ENCODE measurements at places on chromosomes 6 and 20.

- no peaks in the 10 kb centered on the region for H3K4me1 ChIP-seq
- no peaks in the 10 kb centered on the region for H3K36me3 ChIP-seq
- no peak overlapping the region for H3K4me3 ChIP-seq
- peaks cover 56% of the 10 kb centered on the region for H3K27me3 ChIP-seq
These were observed 249.7 kb upstream of the HS3ST5 start for GRCh38 chr6:114592506-114592905.

GRCh38 chr6:164007881-164008280 is 593.4 kb downstream of the QKI start:
- H3K4me1 ChIP-seq, result peaks cover 13% of the 10 kb centered on the region
- H3K36me3 ChIP-seq, result peaks cover 1% of the 10 kb centered on the region

DNA sequence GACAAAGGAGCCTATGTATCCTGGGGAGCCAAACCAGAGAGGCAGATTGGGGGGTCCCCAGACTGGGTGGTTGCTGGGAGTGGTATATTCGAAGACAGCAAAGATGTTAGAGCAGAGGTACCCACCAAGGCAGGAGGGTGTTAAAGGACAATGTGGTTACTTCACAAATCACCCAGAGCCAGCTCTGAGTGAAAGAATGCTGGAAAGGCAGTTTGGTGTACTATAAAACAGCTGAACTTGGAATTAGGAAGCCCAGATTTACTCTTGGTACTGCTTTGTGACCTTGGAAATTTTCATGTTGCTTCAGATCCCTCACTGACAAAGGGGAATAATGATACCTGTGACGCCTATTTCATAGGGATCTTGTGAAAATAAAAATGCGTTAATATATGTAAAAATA is 121.6 kb downstream of the CD164 start:
- H3K27me3 ChIP-seq, result no peaks in the 10 kb centered on the region
- H3K4me3 ChIP-seq, result no peak overlapping the region
- DNase-seq, result no peak

- peaks cover 9% of the 10 kb centered on the region for H3K4me1 ChIP-seq
- no peak overlapping the region for H3K27ac ChIP-seq
- H3K36me3 ChIP-seq, result no peaks in the 10 kb centered on the region
- DNase-seq, result no peak
- no peaks in the 10 kb centered on the region for H3K27me3 ChIP-seq
These were observed 9.1 kb downstream of the PNLDC1 start for GRCh38 chr6:159809149-159809548.

GRCh38 chr20:48329676-48330664 is 497.8 kb downstream of the PREX1 start:
- peak; percentile 23 for DNase-seq
- H3K4me3 ChIP-seq, result no peak overlapping the region
- H3K27ac ChIP-seq, result no peak overlapping the region
- H3K27me3 ChIP-seq, result peaks cover 96% of the 10 kb centered on the region

DNA sequence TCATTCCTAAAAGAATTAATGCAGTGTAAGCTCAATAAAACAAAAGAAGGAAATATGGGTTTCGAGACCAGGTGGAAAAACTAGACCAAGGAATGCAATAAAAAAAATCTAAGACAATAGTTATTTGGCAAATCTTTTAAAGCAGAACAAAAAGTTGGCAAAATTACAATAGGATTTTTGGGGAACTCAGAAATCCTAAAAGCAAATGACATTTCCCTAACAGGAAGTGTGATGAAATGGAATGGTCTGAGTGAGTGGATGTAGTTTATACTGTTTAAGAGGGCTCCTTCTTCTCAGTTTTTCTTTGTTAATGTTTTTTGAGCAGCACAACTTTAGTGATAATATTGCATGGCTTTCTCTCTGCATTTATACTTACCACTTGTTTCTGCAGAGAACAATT is 190.0 kb downstream of the PLCB4 start:
- H3K27me3 ChIP-seq, result no peaks in the 10 kb centered on the region
- peaks cover 4% of the 10 kb centered on the region for H3K4me1 ChIP-seq
- H3K36me3 ChIP-seq, result no peaks in the 10 kb centered on the region
- H3K4me3 ChIP-seq, result no peak overlapping the region

DNA sequence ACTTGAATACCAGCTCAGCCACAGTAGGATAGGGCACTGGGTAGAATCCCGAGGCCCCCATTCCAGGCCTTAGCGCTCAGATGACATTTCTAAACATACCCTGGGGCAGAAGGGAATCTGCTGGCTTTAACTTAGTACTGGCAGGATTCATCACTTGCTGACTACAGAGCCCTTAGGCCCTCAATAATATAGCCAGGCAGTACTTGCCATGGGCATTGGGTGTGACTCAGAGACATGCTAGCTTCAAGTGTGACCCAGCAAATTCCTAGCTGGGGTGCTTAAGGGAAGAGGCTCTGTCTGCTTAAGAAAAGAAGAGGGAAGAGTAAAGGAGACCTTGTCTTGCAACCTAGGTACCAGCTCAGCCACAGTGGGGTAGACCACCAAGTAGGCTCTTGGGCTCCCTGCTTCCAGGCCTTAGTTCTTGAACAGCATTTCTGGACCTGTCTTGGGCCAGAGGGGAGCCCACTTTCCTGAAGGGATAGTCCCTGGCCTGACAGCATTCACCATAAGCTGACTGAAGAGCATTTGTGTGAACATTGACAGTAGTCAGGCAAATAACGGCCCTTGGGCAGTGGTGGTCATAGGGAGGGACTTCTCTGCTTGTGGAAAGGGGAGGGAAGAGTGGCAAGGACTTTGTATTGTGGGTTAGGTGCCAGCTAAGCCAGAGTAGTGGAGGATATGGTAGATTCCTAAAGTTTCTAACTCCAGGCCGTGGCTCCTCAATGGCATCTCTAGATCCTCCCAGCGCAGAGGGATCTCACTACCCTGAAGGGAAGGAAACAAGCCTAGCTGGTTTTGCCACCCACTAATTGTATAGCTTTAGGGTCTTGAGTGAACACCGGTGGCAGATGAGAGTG is 48.5 kb upstream of the HACE1 start:
- no peak overlapping the region for H3K27ac ChIP-seq
- peaks cover 6% of the 10 kb centered on the region for H3K4me1 ChIP-seq
- no peak overlapping the region for H3K4me3 ChIP-seq
- peak; percentile 24 for DNase-seq
- peaks cover 14% of the 10 kb centered on the region for H3K27me3 ChIP-seq

Measured in MCF 10A (cell line).